ENCODE measurements at places on chromosomes 11 and 22. TPM values are rescaled to one million over a fixed set of nuclear protein-coding genes. Genes with fewer than 3 reads are reported as not detected.

DNA sequence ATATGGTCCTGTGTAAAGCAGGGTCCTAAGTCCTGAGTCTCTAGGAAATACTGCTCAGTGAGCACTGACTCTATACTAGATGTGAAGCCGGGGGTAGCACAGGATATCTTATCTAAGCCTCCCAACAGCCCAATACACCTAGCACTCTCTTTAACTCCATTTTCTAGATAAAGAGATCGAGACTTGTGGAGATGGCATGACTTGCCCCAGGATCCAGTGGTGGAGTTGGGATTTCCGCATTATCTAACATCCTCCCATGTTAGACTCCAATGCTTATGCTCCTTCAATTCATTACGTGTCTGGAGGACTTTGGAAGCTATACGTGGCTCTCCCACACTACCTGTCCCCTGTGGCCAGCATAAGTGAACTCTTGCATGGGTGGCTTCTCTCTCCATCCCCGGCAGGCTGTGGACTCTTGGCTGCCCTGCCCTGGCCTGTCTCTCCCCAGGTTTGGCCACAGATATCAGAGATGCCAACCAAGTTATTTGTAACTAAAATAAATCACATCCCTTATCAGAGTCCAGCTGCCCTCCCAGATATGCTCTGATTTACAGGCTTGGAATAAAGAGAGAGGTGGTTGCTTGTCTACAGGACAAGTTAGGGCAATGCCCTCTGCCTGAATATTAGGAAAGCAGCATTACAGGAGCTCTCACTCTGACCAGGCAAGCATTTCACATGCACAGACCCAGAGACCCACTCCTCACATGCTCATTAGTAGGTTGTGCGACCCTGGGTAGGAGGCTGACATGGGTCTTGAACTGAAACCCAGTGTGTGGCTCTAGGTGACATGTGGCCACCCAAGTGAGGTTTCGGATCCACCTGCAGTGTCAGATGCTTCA, 4.5 kb downstream of the CD44 start:
- DNase-seq: no peak

DNA sequence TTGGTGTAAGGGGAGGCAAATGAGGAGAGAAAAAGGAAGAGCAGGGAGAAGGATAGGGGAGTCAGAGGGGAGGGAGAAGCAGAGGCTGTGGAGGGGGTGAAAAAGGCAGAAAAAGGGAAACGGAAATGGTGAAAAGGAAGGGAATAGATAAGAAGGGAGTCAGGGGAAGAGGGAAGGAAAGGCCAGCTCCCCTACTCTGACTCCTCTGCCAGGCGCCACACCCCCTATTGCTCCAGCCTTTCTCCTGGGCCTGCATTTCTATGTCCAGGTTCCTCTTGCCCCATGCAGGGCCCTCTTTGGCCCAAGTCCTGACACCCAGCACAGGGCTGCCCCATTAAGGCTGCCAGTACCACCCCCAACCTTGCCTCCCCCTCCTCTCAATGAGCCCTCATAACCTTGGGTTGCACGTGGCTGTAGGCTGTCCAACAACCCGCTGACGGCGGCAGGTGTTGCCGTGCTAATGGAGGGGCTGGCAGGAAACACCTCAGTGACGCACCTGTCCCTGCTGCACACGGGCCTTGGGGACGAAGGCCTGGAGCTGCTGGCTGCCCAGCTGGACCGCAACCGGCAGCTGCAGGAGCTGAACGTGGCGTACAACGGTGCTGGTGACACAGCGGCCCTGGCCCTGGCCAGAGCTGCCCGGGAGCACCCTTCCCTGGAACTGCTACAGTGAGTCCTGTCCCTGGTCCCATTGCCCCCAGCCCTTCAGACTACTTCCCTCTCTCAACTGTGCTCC, 3.4 kb upstream of the NHERF4 start:
- DNase-seq: no peak

- DNase-seq: no peak
Observed at GRCh38 chr11:117146521-117146920, 2.4 kb downstream of the PAFAH1B2 start.

DNA sequence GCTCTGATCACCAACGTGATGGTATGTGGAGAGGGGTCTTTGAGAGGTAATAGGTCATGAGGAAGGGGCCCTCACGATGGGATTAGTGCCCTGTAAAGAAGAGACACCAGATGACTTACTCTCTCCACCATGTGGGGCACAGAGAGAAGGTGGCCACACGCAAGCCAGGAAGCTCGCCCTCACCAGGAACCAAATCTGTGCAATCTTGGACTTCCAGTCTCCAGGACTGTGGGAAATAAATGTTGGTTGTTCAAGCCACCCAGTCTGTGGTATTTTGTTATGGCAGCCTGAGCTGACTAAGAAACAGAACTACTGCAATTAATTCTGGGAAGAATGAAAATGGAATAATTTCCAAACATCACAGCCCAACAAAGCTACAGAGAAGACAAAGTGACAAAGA, 117.5 kb downstream of the SNX19 start:
- no peak for DNase-seq

DNA sequence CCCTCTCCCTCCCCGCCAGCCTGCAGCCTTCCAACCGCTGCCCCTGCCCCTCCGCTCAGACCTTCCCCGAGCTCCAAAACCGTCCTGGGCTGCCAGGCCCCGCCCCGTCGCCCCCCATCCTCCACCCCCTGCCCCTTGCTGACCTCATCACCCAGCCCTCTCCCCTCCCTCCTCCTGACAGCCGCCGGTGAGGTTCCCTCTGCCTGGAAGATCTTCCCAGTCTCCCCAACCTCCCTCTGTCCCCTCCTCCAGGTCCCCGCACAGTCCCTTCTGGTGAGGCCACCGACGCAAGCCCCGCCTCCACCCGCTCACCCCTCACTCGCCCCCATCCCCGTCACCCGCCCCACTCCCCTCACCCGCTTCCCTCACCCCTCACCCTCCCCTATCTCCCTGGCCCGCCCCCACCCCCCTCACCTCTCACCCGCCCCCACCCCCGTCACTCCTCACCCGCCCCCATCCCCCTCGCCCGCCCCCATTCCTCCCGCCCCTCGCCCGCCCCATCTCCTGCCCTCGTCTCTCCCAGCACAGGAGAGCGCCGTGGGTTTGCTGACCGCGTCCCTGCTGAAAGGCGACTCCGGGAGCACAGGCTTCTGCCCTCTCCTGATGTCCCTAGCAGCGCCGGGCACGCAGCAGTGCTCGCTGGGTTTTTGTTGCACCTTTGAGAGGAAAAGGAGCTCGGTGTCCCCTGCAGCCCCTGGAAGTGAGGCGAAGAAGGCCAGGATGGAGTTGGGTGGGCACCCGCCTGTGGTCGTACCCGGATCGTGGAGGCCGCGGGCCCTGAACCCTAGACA, 16.4 kb upstream of the UPK3A start:
- DNase-seq: no peak

GRCh38 chr11:64044730-64045393, 9.1 kb downstream of the FLRT1 start:
- no peak for DNase-seq

DNA sequence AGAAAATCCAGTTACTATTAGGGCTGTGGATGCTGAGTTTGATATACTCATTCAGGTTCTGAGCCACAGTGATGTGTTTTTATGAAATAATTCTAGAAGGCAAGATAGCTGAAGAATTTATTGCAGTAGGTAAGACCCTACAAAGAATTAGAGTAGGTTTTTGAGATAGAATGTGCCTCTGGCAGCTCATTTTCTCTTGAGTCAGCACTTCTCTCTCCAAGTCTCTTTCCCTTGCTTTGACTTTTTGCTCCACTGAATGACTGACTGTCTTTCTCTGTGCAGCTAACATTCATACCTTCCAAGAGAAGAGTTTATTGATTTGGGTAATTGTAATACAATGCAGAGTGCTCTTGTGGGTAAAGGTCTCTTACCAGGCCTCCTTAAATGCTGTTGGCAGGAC, 48.0 kb upstream of the C11orf87 start:
- no peak for DNase-seq

GRCh38 chr11:46246521-46246920, 30.9 kb upstream of the CREB3L1 start:
- no peak for DNase-seq

DNA sequence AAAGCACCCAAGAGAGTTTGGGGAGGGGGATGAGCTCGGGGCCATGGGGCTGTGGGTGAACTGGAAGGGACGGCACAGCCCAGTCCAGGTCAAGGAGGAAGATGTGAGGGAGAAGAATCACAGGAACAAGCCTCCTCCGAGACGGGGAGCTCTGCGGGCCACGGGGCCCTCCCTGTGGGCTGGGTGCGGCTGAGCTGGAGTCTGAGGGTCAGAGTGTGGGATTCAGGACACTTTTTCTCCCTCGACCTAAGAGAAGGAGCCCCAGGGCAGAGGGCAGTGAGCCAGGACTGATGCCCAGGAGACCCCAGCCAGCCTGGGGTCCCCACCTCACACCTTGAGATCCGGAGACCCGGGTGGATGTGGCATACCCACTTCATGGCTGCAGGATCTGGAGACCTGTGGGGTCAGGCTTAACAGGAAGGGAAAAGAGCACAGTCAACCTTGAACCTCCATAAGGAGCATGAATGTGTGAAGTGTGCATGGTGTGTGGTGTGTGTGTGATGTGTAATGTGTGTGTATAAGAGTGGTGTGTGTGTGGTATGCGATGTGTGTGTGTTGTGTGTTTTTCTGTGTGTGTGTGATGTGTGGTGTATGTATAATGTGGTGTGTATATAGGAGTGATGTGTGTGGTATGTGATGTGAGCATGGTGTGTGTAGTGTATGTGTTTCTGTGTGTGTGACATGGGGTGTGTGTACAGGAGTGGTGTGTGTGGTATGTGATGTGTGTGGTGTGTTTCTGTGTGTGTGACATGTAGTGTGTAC, 504.6 kb downstream of the BRD1 start:
- DNase-seq: peak; percentile 44

DNA sequence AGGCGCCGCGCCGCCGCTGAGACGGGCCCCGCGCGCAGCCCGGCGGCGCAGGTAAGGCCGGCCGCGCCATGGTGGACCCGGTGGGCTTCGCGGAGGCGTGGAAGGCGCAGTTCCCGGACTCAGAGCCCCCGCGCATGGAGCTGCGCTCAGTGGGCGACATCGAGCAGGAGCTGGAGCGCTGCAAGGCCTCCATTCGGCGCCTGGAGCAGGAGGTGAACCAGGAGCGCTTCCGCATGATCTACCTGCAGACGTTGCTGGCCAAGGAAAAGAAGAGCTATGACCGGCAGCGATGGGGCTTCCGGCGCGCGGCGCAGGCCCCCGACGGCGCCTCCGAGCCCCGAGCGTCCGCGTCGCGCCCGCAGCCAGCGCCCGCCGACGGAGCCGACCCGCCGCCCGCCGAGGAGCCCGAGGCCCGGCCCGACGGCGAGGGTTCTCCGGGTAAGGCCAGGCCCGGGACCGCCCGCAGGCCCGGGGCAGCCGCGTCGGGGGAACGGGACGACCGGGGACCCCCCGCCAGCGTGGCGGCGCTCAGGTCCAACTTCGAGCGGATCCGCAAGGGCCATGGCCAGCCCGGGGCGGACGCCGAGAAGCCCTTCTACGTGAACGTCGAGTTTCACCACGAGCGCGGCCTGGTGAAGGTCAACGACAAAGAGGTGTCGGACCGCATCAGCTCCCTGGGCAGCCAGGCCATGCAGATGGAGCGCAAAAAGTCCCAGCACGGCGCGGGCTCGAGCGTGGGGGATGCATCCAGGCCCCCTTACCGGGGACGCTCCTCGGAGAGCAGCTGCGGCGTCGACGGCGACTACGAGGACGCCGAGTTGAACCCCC, 798 bp downstream of the BCR start:
- DNase-seq: peak; percentile 29

DNA sequence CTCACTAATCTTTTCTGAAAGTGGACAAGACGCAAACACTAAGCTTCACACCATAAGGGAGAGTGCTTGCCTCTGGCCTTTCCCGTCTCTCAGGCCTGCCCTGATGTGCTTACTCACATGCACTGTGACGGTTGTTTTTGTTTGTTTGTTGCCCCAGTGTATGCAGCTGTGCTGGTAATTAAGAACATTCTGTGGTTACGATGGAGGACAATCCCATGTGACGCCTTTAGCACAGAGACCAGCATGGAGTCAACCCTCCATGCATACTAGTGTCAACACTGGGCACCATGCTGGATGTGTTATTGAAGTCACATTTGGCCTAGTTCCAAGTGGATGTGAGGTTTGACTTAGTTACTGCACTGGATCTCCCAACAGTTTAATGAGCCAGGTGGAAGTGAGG, 27.8 kb upstream of the CDON start:
- DNase-seq: no peak

DNA sequence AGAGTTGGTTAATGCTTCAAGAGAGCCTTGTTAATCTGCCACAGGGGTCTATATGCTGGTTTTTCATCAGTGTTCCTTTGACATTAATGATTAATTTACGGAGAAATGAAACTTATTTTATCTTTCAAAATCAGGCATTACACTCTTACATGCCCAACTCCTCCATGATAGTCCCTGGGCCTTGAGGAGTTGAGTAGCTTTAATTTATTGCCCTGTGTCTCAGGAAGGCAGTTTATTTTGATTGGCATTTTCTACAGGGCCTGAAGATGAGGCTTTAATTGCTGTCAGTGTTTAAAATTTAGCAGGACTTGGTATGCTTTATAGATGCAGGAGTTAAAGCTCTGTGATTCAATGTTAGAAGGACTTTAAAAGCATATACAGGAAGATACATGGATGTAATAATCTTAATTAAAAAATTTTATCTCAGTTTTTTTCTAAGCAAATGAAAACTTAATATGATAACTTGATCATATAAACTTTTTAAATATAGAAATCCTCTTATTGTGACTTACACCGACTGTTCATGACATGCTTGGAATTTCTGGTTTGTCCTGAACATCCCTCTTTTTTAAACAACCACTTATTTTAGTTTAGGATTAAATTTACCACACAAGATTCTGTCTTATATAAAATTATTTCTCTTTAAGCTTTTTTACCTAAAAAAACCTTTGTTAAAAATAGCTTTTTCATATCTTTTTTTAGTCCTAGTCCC, 12.2 kb downstream of the GLYAT start:
- no peak for DNase-seq

DNA sequence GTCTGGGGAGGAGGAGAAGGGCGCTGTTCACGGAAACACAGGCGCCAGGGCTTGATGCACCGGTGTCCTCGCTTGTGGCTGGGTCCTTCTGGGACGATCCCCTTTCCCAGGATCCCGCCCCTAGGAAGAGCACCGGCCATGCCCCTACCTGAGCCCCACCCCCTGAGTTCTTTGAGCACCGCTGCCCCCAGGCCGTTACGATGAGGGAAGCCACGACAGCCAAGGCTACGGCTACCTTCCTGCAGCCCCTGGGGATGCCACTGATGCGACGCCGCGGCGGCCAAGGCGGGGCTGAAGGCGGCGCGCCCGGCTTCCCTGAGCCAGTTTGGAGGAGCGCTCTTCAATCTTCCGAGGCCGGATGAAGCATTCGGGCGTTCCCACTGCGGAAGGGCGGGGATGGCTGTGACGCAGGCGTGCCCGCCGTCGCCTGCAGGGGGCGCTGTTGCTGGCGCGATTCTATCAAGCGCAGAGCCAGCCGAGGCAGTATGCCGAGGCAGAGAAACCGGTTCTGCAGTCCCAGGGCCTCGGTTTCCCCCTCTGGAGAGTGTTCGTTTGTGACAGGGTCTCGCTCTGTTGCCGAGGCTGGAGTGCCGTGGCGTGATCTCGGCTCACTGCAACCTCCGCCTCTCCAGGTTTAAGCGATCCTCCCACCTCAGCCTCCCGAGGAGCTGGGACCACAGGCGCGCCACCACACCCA, 9.7 kb upstream of the NEFH start:
- peak; percentile 35 for DNase-seq

Gene TPST2
- polyA plus RNA-seq: 24.3 TPM

Gene PNPLA5
- not detected for polyA plus RNA-seq

Gene XKR3
- not detected for polyA plus RNA-seq

Gene DNAJC4
- polyA plus RNA-seq: 33.8 TPM

Gene HEPHL1
- polyA plus RNA-seq: not detected

Gene APOL2
- polyA plus RNA-seq: 37.2 TPM

Gene EFCAB6
- 0.65 TPM for polyA plus RNA-seq

Gene CARS1
- 30.5 TPM for polyA plus RNA-seq

Gene SAA2
- polyA plus RNA-seq: not detected

Gene CCDC90B
- 30.3 TPM for polyA plus RNA-seq

Gene C11orf86
- polyA plus RNA-seq: not detected

Data from heart left ventricle (tissue), 16 donors.